ENCODE measurements at places on chromosomes 5 and 9.

DNA sequence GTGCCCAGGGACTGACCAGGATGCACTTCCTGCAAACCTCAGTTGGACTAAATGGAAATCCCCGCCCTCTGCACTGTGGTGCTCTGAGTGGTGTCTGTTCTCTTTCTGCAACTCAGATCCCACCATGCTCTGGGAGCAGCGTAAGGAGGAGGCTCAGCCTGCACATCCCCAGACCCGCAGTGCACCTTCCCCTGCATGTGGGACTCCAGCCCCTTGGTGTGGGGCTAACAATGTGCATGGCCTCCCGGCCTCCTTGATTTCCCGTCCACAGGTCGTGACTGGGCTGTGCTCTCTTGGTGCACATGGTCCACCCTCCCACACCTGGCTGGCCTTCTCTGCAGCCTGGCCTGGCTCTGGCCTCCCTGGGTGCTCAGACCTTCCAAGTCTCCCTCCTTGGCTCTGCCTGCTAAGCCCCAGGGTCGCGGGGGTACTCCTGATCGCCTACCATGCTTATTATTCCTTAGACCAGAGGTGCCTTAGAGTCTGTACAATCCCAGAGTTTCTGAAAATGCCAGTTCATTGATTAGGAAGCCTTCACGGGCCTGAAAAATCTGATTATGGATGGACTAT is 397.5 kb downstream of the IRX2 start:
- no peak for DNase-seq

GRCh38 chr9:105901514-105902109 is 207.3 kb downstream of the TMEM38B start:
- DNase-seq = no peak

- DNase-seq = no peak
These were observed 48.7 kb upstream of the FSD1L start for GRCh38 chr9:105399117-105399516.

GRCh38 chr9:78397454-78397853 is 100.5 kb downstream of the PSAT1 start:
- DNase-seq = no peak

- DNase-seq = no peak
These were observed 71.2 kb downstream of the RAB24 start for GRCh38 chr5:177232358-177232757.

GRCh38 chr5:60458666-60459065 is 241.3 kb downstream of the DEPDC1B start:
- DNase-seq = no peak

DNA sequence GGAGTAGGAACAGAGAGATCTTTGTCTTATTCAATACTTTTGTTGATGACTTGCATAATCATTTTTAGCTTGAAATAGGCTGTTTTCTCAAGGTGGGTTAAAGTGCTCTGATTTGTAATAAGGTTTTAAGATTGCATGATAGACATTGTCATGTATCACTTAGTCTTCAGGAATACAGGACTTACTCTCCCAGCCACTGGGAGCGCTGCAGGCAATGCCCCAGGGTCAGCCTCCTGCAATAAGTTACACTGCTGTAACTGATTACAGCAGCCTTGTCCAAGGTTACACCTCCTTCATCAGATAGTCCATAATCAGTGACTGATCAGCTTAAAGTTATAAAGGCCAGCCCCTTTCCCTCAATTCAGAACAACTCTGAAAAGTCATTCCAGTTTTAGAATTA is 218.6 kb downstream of the ESM1 start:
- DNase-seq = no peak

DNA sequence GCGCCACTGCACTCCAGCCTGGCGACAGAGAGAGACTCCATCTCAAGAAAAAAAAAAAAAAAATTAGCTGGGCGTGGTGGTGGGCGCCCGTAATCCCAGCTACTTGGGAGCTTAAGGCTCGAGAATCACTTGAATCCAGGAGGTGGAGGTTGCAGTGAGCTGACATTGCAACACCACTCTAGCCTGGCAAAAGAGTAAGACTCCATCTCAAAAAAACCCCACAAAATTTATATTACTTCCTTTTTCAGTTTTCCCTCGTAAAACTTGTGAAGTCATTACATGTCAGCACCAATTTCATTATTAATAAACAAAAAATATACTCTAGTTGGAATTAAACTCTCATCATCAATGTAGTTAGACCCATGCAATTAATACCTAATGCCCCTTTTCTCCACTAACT is 43.9 kb downstream of the SHLD3 start:
- DNase-seq = no peak
